Cerebellum (tissue), 4 donors: ENCODE measurements at places on chromosomes 2 and 18.

DNA sequence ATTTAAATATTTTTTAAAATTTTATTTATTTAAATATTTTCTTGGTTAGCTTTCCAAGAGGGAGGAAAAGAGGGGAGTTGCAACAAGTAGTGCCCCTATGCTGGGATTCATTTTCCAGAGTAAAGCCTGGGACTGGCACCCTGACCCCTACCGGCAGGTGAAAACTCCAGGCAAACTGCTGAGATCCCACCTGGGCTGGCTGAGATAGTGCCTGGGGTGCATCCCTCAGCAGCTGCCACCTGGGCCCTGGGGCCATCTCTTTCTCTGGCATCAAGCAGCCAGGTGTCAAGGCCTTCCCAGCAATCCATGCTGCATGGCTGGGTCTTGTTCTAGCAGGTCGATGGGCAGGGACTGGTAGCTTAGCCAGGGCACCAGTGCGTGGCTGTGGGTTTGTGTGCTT is 6.6 kb downstream of the SIX2 start:
- DNase-seq, result no peak

DNA sequence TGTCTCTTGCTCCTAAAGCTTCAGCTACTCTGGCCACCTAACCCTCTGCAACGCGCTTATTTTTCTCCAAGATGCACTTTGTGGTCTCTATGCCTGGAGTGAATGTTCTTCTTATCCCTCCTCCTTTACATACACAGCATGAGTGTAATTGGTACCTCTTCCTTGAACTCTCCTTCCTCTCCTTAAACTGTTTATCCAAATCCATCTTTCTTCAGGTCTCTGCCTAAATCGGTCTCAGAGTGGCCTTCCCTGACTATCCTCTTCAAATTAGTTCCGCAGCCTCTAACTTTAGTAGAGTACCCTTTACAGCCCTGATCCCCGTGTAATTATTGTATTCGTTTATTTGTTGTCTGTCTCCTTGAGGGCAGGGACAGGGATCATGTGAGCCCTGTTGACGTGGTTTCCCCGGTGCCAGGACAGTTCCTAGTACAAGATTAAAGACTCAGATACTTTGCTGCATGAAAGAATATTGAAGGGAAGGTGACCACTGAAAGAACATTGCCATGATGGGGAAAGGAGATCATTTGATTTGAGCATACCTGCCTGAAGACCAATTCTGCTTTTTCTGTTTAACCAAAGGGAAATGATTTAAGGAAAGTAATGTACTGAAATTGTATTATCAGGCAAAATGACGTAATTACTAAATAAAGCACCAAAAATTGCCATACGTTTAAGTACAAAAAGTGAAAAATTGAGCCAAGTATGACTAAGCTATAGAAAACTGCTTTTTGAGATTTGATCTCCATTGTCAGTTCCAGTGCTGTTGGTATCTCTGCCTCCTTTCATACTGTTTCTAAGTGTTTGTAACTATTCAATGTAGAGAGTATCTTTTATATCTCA is 1.2 kb downstream of the CNOT9 start:
- DNase-seq, result no peak

DNA sequence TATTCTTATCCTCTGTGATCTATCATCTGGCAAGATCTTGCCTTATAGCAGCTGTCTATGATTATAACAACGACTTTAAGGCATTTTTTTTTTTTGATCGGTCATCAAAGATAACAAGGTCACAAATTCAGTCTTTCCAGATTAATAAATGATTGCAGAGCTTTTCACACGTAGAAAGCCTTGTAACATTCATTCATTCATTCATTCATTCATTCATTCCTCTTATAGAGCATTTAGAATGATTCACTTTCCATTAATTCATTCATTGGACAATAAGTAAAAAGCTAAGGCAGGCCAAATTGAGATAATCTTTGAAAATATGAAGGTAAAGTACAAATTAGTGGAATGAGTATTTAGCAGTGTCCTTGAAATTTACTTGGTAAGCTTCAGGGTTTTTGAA is 223.7 kb downstream of the NUP35 start:
- no peak for DNase-seq

DNA sequence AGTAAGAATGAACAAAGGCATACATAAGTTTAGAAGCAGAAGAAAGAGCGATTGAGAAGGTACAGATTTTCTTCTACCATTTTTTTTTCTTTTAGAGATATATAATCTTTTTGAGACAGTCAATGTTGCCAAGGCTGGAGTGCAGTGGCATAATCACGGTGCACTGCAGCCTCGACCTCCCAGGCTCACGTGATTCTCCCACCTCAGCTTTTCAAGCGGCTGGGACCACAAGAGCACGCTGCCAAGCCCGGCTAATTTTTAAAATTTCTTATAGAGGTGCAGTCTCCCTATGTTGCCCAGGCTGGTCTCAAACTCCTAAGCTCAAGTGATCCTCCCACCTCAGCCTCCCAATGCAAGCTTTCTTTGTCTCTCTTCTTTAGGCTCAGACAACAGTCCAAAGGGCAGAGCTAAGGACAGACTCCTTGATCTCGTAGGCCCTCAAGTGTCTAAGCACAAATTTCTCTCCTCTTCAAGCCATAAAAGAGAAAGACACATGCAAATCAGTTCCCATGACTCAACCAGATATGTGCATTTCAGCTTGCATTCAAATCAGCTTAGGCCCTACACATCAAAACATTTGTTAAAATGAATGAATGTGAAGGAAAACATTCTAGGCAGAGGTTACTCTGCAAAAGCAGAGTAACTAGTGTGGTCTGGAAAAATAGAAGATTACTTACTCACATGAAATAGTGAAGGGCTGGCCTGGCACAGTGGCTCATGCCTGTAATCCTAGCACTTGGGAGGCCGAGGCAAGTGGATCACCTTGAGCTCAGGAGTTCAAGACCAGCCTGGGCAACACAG is 18.0 kb downstream of the ITSN2 start:
- DNase-seq, result no peak

- no peak for DNase-seq
Measured at GRCh38 chr18:70036771-70037347, 89.2 kb upstream of the CD226 start.

DNA sequence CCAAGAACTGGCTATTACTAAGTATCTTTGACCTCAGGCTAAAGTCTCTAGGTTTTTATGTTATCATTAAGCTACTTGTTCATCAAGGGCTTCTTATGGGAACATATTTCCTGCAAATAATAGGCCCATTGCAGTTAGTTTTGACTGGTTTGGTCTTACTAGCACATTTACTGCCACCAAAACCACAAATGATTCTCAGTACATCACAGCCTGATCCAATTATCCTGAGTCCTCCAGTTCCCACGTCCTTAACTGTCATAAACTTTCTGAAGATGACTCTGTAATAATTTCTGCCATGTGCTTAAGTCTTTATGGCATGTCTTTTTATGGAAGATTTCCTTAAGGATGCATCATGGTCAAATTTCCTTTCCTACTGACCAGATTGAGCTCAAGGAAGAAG is 123.3 kb upstream of the TANK start:
- no peak for DNase-seq

DNA sequence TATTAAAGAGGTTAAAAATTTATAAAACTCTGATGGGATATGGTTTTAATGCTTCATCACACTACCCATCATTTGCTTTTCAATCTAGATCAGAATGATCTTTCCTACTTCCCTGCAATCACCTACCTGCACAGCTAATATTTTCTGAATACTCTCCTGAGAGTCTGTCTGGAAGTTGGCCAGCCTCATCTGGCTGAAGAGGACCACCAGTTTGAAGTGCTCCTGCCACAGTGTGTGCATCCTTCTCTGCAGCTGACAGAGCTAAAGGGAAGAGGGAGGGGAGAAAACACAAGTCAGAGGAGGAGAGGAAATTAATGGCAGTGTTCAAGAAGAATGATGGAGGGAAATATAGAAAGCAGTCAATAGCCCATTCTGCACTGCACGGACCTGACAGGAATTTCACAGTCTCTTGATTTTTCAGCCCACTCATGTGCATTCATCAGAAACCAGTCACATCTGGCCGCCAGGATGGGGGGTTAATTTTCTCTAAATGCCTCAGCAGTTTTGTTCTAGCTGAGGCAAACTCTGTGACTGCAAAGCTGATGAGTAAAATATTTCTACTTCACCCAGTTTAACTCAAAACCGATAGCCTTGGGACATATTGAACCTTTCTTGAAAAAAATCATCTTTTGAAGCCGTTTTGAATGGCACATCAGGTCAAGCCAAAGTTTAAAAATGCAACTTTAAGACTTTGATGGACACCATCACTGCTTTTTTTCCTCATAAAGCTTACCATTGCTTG is 201.8 kb upstream of the KLHL14 start:
- no peak for DNase-seq

- no peak for DNase-seq
Measured at GRCh38 chr2:22282220-22282619, 1102.8 kb upstream of the KLHL29 start.

DNA sequence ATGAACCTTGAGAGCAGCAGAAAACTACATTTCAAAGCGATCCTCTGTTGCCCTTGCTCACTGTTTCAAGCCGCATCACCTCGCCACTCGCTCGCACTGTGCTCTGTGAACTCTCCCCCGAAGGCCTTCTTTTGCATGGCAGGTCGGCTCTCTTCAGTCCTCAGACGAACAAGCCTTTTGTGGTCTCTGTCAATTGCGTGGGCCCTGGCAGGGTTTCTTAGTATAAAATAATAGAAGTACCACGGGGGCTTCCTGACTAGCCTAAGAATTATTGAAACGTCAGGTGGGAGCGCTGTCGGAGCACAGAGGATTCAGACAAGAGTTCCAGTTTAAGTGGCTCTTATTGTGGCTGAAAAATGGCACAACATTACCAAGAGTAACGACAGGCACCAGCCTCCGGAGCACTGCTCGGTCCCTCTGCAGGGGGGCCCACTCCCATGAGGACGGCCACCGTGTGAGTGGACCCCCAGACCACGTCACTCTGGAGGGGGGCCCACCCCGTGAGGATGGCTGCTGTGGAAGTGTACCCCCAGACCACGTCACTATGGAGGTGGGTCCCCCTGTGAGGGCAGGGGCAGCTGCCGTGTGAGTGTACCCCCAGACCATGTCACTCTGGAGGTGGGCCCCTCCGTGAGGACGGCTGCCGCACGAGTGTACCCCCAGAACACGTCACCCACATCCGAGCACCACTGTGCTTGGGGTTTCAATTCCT is 237.7 kb downstream of the HDAC4 start:
- no peak for DNase-seq

- no peak for DNase-seq
Measured at GRCh38 chr2:1793001-1793867, 48.9 kb upstream of the PXDN start.

GRCh38 chr18:32870611-32871010 is 97.8 kb upstream of the KLHL14 start:
- DNase-seq, result no peak

GRCh38 chr2:70360661-70361270 is 58.9 kb upstream of the FAM136A start:
- DNase-seq, result no peak

DNA sequence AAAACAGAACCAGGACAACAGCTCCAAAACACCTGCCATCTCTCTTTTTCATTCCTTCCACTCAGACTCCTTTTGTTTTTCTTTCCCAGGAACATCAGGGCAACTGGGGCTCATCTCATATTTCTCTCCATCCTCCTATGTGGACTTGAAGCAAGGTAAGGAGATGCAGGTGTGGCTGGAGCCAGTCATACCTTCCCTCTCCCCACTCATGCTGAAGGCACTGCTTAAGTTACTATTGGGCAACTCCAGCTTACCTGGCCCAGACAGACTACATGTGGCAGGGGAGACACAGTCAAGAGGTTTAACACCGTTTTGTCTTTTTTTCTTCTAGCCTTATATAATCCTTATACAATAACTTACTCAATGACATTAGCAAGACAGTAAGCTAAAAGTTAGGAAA is 38.4 kb downstream of the LAMA1 start:
- DNase-seq, result no peak

GRCh38 chr2:79005216-79005615 is 20.3 kb upstream of the REG3G start:
- no peak for DNase-seq

DNA sequence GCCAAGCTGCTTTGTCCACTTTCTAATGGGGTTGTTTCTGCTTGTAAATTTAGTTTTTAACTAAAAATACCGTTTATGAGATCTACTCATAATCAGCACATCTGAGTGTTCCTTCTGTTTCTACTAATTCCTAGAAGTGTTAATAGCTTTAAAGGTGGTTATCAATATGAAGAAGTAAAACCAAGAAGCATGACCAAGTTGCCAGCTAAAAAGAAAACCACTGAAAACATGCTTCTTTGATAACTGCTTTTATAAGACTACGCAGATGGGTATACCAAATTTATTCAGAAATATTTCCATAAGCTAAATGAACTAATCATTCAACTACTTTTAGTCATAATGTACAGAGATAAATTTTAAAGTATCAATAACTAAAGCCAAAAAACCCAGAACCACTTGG is 101.8 kb downstream of the C2orf74 start:
- no peak for DNase-seq

GRCh38 chr2:134917888-134918525 is 615 bp upstream of the CCNT2 start:
- DNase-seq, result no peak

- DNase-seq, result no peak
Measured at GRCh38 chr2:45497355-45497754, 113.7 kb downstream of the SRBD1 start.

DNA sequence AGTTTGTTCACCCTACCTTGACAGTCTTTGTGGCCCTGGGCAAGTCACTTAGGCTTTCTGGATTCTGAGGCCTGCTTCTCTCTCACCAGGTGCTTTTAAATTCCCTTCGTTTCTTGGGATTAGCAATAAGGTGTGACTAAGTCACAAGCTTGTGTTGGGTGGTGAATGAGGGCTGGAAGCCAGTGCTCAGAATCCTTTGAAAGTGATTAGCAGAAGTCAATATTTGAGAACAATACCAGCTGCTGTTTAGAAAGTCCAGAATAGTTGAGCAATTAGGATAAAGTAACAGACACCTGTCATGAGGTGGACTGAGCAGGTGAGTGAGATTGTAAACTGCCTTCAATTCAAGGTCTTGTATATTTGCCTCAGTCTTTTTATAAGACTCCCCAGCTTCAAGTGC is 19.3 kb upstream of the MGAT5 start:
- DNase-seq, result no peak

GRCh38 chr2:5546181-5546580 is 146.0 kb upstream of the SOX11 start:
- DNase-seq, result no peak

GRCh38 chr2:127414638-127415592 is 3.3 kb upstream of the PROC start:
- no peak for DNase-seq

GRCh38 chr2:138767101-138767500 is 13.1 kb downstream of the NXPH2 start:
- DNase-seq, result no peak

- DNase-seq, result no peak
Measured at GRCh38 chr2:163659224-163659623, 76.6 kb downstream of the FIGN start.
